ENCODE measurements at places on chromosomes 5 and 9.

GRCh38 chr5:87413343-87413645 lies 564 bp upstream of the CCNH start:
- DNase-seq, result no peak

DNA sequence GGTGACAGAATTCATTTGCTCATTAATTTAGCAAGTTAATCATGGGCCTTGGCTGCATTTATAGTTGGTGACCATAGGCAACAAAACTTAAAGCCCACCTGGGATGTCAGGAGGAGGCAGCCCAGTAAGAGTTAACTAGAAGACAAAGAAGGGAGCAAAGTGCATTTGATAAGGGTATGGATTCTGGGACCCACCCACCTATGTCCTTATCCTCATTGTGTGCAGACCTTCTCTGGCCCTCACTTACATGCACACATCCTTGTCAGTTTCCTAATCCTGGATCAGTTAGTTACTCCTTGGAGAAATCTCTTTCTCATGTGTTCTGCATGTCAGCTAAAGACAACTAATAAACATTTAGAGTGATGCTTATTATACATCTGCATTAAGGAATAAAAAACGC lies 24.6 kb downstream of the MEF2C start:
- no peak for DNase-seq

DNA sequence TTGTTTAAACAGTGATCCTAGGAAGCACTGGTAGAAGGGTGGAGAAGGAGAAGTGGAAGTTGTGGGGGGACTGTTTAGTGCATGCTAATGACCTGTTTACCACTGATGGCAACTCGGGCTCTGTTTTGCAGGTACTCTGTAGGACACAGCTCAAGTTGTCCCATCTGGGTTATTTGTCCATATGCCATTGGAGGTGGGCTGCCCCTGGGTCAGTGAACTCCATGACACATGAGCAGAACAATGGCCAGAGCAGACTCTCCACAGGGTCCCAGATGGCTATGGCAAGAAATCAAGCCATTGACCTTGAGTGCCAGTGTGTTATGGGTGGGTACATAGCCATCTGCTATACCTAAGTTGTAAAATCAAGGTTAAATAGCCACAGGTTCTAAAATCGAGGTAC lies 175.9 kb downstream of the GAS1 start:
- DNase-seq, result no peak

DNA sequence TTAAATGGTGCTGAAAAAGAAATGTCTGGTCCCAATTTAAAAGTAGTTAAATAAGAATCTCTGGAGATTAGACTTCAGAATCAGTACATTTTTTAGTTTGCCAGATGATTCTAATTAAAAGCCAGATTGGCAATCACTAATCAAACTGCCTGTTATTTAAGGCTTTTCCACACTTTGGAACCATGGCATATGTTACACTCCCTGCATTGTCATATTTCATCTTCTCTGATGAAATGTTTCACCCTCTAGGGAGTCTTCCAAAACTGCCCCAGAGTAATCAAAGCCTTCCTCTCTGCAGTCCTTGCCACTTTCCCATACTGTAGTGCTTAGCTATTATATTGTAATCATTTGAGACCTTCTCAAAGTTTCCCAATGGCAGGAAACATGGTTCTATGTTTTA lies 17.5 kb upstream of the OR13C9 start:
- no peak for DNase-seq

- DNase-seq, result no peak
Measured at GRCh38 chr5:106399391-106399790, 1271.3 kb downstream of the EFNA5 start.

DNA sequence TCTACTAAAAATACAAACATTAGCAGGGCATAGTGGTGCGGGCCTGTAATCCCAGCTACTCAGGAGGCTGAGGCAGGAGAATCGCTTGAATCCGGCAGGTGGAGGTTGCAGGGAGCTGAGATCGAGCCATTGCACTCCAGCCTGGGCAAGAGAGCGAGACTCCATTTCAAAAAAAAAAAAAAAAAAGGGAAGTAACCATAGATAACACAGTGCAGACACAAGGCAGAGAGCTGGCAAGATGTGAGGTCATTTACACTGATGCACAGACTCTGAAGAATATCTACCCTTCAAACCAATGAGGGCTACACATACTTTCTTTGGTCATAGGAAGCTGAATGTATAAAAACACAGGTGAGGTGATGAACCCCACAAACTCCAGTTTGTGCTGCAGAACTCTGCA lies 131.9 kb downstream of the DCP2 start:
- no peak for DNase-seq

DNA sequence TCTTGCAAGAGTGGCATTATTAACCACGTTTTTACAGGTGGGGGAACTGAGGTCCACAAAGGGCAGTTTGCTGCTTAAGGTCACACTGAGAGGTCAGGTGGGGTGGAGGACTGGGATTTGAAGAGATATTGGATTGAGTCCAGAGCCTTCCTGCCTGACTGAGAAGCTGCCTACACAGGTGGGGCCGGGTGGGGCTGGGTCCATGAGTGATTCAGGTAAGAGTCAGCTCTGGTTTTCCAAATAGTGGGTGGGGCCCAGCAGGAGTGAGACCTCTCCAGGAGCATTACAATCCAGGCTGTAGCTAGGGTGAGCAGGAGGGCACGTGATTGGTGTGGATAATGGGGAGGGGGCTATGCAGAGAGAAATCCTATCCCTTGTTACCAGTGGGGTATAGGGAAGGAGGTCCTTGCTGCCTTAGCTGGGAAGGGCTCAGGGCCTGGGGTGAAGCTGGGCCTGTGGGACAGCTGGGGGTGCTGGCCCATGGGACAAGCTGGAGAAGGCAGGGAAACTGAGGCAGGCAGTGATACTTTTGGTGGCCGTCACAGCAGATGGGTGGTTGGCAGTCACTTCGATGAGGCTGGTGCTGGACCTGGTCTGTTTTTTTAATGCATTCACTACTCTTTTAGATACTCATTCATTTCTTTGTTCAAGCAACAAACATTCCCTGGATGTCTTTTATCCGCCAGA lies 2.9 kb upstream of the PTGS1 start:
- DNase-seq, result no peak

GRCh38 chr5:116032094-116032517 lies at the start of gene ARL14EPL:
Gene ARL14EPL (plus strand): TSS chr5:116032472. CDS start chr5:116051466, 18,994 bp downstream.
- DNase-seq, result no peak

DNA sequence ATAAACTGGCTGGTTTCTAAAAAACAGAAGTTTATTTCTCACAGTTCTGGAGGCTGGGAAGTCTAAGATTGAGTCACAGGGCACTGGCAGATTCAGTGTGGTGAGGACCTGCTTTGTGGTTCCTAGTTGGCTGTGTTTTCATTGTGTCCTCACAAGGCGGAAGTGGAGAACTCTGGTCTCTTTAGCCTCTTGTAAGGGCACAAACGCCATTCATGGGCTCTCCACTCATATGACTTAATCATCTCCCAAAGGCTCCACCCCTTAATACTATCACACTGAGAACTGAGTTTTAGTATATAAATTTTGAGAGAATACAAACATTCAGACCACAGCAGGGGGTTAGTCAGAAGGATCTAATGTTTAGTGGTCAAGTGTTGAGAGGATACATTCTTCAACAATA lies 208.2 kb downstream of the SEC61B start:
- DNase-seq, result no peak

GRCh38 chr5:1511651-1512540 lies 11.9 kb downstream of the LPCAT1 start:
- no peak for DNase-seq

- no peak for DNase-seq
Measured at GRCh38 chr5:112886975-112887374, 25.9 kb downstream of the SRP19 start.

GRCh38 chr5:163963881-163964280 lies 458.5 kb downstream of the MAT2B start:
- DNase-seq, result no peak

All from spinal cord (tissue), 10 donors.